LoVo (cell line): ENCODE measurements at places on chromosomes 3 and 15.

DNA sequence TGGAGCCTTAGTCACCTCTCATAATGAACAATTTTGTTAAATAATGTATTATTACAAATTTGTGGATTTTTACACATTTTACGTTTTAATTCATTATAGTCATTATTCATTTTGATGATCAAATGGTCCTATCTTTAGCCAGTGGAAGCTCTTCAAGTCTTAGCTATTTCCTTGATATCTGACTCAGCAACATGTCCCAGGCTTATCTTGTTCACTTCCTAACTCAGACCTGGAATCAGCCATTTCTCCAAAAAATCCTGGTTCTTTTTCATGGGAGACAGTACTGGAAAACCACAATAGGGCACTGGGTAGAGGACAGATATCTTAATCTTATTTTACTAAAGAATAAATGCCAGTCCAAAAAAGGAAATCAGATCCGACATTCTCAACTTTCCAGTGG, 56.4 kb downstream of the RYK start:
- no peak for DNase-seq

DNA sequence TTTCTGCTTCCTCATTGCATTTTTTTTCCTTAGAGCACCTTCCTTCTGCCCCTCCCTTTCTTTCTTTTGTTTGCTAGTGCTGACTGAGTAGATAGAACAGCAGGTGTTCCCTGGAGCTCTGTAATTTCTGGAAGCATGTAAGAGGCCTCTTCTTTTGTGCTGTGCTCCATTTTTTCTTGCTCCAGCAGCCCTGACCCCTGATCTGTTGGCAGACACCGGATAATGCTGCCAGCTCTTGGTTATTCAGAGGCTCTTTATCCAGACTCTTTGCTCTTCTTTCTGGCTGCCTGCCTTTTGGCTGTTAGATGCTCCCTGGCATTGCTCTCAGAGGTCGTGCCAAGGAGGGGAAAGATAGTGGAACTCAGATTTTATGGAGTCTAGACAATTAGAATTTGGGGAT, 104.4 kb upstream of the RBMS3 start:
- DNase-seq, result no peak

DNA sequence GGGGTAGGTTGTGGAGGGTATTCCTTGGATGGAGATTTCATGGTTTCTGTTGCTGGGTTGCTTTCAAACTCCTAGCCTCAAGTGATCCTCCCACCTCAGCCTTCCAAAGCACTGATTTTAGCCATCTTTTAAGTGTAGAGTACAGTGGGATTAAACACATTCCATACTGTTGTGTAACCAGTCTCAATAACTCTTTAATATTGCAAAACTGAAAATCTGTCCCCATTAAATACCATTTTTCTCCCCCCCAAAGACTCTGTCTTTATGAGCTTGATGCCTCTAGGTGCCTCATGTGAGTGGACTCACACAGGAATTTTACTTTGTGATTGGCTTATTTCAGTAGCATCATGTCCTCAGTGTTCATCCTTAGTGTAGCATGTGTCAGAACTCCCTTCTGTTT, 74.7 kb upstream of the ATP10A start:
- DNase-seq, result no peak

DNA sequence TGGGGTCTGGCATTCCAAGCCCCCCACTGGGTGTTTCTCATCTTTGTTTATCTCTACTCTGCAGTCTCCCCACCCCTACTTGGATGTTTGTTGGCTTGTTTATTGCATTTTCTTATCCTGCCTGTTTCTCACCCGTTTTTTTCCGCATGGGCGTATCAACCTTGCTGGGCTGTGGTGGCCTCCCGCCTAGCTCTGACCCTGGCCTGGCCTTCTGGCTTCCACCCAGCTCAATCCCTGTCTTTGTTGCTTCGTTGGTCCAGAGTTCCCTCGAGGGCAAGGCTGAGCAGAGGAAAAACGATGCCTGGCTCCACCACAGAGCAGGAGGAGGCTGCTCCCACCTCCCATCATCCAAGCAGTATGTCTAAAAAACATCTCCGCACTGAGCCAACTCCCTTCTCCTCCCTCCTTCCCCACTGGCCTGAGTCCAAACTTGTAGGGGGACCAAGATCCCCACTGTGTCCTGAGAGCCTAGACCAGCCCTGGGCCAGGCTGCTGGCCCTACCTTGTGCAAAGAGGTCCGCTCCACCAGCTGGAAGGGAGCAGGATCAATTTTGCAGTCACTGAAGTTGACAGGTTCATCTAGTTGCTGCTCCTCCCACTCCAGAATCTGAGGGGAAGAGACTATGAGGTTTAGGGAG, 9.8 kb downstream of the CLCN2 start:
- DNase-seq, result no peak

- no peak for DNase-seq
Measured at GRCh38 chr3:142947352-142947751, 16.1 kb downstream of the PAQR9 start.

DNA sequence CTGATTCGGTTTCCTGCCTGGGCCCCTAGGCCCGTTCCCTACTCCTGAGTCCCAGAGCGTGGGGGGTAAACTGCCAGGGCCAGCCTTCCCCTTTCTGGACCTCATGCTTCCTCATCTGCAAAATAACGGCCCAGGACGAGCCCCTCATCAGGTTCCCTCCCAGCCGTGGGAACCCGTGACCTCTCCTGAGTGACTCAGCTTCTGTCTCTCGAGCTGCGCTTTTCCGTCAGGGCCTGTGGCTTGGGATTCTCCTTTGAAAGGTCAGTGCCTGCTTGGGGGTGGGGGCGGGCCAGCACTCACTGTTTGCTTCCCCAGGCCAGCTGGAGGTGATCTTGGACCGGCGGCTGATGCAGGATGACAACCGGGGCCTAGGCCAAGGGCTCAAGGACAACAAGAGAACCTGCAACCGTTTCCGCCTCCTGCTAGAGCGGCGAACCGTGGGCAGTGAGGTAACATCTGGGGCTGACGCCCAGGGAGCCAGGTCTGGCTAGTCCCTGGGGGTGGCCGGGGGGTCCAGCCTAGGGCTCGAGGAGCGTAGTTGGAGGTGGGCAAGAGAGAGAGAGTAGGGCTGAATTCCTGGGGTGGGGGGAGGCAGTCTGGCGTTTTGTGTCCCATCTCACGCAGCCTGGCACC, 12.8 kb downstream of the MAN2A2 start:
- no peak for DNase-seq

- no peak for DNase-seq
Measured at GRCh38 chr3:31268868-31269267, 263.9 kb upstream of the STT3B start.

- DNase-seq, result no peak
Measured at GRCh38 chr15:101138913-101139880, 112.7 kb downstream of the CHSY1 start.

- DNase-seq, result no peak
Measured at GRCh38 chr3:112644453-112644852, 3.5 kb upstream of the CCDC80 start.

DNA sequence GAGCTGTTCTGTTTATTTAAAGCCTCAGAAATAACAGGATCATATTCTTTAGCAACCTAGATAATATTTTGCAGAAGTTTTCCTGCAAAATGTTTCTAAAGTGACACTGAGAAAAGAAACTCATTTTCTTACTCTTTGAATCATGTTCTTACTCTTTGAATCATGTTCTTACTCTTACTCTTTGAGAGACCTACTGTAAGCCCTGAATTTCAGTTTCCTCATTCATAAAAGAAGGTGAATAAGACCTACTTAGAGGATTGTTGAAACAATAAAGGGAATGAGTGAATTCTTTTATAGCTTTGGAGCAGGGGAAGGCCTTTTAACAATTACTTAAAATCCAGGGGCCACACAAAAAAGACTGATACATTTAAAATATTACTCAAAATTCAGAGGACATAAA, 221.7 kb upstream of the CMC1 start:
- no peak for DNase-seq

GRCh38 chr3:42024591-42025351, 62.9 kb upstream of the ULK4 start:
- no peak for DNase-seq

DNA sequence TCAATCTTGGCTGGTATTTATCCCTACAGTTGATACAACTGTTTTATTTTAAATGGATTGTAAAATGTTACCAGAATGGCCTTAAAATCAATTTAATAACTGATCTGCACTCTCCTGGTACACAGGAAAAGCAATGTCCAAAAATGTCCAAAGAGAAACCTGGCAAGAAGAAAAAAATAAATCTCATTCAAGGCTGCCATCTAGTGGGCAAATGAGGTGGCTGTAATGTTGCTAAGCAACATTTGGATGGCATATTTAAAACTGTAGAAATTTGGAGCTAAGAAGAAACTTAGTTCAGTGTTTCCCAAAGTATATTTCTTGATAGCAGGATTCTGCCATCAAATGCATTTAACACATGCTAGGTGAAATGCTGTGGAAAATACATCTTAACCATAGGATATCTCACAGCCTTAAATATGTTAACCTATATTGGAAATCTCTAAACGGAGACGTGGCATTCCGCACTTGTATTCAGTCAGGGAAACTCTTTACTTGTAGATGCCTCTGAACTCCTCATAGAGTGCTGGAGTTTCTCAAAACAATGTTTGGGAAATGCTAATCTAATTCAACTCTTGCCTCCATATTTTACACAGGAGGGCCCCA, 216.8 kb downstream of the ERC2 start:
- DNase-seq, result peak; percentile 39

DNA sequence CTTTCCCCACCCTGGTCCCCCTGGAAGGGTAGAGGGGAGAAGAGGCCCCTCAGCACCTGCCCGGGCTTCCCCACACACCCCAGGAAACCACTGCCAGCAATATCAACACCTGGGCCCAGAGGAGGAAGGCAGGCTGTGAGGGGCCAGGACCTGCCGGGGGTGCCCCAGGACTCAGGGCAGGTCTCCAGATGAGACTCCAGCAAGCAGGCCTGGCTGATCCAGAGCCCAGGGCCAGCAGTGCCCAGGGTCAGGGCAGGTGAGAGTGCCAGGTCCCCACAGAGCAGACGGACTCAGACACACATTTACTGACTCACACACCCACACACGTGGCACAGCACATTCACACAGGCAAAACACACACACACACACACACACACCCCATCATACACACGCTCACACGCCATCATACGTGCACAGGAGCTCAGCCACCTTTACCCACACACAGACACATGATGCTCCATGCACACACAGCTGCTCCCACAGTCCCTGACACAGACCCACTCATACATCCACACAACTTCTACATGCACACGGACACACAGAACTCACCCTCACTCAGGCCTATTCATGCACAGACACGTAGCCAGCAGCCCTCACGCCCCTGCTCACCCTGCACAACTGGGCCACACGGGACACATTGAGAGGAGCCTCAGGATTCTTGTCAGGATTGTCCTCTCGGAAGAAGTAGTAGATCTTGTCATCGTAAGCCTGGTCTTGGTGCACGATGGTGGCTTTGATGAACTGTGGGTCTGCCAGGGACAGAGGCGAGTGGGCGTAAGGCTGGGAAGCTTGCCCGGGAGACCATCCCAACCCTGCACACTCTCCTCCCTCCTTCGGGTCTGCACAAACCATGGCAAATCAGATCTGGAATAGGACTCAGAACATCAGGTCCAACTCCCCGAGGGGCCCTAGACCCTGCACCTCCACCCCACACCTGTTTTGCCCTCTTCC, 17.5 kb downstream of the SEMA7A start:
- DNase-seq, result no peak

GRCh38 chr3:196700801-196701200, 11.2 kb downstream of the CEP19 start:
- DNase-seq, result no peak

DNA sequence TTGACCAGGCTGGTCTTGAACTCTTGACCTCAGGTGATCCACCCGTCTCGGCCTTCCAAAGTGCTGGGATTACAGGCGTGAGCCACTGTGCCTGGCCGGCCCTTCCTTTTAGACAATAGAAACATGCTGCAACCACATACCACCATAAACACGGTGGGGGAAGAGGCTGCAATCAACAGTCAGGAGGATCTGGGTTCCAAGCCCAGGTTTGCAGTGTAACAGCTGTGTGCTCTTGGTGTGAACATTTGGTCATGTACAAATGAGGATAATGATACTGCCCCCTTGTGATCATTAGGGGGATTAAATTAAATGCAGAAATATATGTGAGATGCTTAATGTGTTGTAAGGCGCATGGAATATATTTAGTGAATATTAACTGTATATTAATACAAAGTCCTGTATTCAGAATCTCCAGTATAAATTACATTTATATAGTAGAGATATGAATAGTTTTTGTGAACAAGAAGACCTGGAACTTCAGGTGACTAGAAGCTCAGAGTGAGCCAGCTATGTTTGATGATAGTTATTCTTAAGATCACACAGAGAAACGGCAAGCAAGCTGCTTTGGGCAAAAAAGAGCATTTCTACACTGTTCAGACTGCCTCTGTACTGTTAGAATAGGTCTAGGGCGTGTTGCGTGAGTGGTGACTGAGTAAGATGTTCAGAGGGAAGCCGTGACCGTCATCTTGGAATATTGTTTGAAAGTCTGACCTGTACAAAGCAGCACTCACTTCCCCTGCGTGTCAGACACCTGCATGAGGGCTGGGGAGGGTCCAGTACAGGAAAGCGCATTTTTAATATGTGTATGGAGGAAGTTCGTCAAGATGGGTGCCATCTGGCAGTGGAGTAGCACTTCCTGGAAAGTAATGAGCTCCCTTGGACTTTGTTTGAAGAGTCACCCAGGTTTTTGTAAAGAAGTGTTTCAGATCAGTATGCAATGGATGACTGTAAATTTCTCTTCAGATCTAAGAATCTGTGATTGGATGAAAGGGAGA, 125.8 kb downstream of the PGPEP1L start:
- DNase-seq, result peak; percentile 66

DNA sequence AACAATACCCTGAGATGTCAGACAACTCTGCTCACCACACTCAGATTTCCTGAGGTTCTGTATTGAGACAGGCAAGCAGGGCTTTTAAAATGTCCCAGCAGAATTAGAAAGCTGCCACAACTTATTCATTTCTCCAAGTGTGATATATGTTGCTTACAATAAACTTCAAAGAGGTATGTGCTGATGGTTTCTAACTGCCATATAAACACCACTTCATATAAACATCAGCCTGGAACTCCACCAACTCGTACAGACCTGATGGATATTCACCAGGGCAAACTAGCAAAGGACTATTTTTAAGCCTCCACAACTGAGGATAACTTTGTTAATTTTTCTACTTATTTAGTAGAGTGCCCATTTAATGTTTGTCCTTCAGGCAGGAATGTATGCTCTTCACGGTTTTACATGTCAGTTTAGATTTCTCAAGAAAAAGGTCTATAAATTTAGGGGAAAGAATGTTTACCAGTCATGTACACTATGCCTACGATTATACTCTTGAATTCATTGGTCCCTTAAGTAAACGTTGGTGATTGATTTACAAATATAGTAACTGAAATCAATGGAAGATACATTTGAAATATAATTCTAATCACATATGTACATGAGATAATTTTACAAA, 109.6 kb upstream of the ABI3BP start:
- DNase-seq, result no peak

- peak; percentile 24 for DNase-seq
Measured at GRCh38 chr3:130539005-130539404, 22.0 kb downstream of the COL6A6 start.
